Skin of body (tissue), 3 donors: ENCODE measurements at places on chromosomes 2 and 18. TPM values are rescaled to one million over a fixed set of nuclear protein-coding genes. Genes with fewer than 3 reads are reported as not detected.

- DNase-seq, result no peak
Measured at GRCh38 chr2:232621186-232621585, 12.2 kb upstream of the EFHD1 start.

- no peak for DNase-seq
Measured at GRCh38 chr18:37864122-37864521, 298.5 kb upstream of the CELF4 start.

DNA sequence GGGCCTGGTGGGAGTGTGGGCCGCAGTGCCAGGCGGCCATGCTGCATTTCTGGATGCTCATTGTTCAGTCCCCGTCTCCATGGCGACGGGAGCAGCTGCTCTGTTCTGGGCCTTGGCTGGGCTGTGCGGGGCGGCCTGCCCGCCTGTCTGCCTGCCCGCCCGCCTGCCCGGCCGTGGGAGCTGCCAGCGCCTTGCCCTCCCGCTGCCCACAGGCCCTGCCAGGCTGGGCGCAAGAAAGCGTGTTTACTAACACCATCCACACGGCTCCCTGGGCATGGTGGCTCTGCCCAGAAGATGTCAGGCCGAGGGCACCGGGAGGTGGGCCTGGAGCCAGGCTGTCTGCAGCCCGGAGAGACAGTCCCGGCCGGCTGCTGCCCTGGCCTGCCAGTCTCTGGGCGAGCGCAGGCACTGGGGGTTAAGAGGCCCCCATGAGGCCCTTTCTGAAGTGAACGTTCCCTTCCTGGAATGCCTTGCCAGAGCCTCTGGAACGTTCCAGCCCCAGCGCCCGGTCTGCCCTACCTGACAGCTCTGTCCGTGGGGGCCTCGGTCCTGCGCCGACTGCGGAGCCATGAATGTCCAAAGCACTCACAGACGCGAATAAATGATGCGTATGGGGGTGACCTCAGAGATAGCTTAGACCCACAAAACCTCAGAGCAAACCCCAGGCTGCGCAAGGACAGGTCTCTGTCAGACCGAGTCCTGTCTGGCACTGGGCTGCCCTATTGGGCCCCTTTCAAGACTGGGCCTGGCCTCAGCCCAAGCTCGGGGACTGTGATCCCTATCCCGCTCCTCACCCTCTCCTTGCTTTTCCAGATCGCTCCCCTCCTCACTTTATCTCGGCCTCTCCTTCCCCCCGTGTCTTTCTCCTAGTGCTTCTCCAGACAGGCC lies 44.3 kb downstream of the MYCN start:
- no peak for DNase-seq

The GALNT3 gene
- 20.3 TPM for total RNA-seq

The RGPD6 gene
- total RNA-seq, result 71.9 TPM

- DNase-seq, result no peak
Measured at GRCh38 chr2:232903989-232904388, 33.9 kb downstream of the SNORC start.

- no peak for DNase-seq
Measured at GRCh38 chr2:188677142-188677541, 297.0 kb upstream of the COL3A1 start.

GRCh38 chr2:231088754-231089153 lies 32.1 kb downstream of the PSMD1 start:
- DNase-seq, result no peak

GRCh38 chr2:14422426-14422825 lies 210.1 kb upstream of the LRATD1 start:
- no peak for DNase-seq

The ZC3H8 gene
- 14.4 TPM for total RNA-seq

DNA sequence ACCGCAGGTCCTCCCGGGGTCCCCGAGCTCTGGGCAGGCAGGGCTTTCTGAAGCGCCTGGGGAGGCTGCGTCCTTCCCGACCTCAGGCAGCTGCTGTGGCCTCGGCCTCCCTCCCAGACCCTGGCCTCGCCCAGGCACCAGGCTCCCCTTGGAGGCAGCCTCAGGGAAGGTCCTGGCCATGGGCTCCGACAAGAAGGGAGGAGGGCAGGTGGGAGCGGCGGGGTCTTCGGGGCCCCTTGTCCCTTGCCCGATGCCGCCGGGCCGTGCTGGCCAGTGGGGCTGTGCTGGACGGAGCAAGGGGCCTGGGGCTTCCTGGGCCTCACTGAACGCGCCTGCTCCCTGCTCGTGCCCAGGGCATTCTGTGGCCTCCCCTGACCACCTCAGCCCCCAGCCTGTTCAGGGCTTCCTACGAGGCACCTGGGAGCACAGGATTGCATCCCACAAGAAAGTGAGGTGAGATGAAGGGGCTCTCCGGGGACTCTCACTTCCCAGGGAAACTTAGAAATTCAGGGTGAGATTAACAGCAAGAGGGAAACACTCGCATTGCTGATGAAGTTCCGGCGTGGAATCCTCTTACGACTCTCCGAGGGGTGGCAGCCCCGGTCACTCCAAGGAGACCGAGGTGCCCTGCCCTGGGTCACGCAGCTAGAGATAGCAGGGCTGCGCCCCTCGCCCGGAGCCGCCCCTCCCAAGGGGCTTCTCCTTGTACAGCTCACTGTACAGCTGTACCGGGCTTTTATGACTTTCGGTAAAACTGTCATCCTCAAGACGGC lies 778 bp downstream of the MFSD2B start:
- DNase-seq, result no peak

The GPR35 gene
- 0.99 TPM for total RNA-seq

DNA sequence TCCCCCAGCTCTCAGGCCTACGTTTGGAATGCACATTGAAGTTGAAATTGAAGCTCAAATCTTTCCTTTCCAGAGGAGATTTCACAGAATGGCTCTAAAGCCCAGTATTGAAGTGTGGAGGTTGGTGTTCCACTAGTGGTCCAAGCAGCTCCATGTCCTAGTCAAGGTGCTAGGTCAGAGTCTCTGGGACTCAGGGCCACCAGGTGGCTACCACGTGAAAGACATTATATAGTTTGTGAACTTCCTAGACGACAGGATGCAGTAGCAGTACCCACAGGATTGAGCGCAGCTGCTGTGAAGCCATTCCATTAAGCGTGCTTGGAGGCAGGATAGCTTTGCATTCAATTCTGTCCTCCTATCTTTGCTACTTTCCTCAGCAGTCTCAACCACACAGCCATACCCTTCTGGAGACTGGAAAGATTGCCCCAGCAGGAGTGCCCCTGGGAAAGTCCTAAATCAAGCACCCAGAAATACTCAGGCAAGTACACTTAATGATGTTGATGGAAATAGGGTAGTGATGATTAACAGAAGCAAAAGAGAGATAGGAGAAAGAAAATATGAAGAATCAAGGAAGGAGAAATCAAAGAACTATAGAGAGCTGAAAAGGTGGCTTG lies 4.7 kb upstream of the TGFA start:
- DNase-seq, result no peak

GRCh38 chr2:164126960-164127660 lies 391.3 kb upstream of the FIGN start:
- DNase-seq, result peak; percentile 1

DNA sequence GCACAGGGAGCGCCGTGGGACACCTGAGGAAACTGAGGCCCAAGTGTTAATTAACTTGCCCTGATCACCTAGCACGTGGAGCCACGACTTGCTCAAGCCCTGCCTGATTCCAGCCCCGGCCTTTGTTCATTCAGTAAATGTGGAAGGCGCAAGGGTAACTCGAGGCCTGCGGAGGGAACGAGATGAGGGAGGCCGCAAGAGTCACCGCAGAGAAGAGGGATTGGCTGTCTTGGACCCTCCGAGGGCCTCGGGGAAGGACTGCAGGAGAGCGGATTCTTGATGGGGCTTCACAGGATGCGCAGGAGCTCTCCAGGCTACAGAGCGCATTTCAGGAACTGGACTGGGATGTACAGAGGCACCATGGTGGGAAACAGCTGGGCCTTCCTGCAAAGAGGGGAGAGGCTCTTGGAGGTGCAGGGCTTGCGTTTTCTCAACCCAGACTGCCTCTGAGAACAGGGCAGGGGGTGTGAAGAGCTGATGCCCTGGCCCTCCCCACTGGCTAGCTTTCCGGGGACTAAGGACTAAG lies 511 bp upstream of the ANKMY1 start:
- no peak for DNase-seq

GRCh38 chr2:195756218-195756942 lies 99.4 kb downstream of the SLC39A10 start:
- DNase-seq, result no peak

DNA sequence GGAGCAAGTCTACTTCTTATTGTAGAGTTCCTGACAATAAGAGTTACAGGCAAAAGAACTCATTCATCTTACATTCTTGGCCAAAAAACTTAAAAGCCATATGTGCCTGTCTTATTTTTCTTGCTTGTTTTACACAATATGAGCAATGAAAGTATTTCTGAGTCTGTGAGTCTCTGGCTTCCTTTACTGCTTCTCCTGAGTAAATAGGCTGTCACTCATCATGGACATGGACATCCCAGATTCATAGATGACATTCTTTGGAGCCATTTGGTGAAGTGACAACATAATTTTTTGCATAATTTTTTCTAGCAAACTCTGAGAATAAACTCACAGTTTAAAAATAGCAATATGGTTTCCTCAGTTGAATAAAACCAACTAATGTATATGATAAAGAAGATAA lies 179.3 kb downstream of the SNTG2 start:
- DNase-seq, result no peak

- no peak for DNase-seq
Measured at GRCh38 chr2:128364441-128364911, 45.8 kb upstream of the HS6ST1 start.

The OBSL1 gene
- 47.0 TPM for total RNA-seq

GRCh38 chr2:102506743-102507142 lies 33.7 kb downstream of the SLC9A4 start:
- no peak for DNase-seq

The ERMN gene
- total RNA-seq, result 0.10 TPM

The PLB1 gene
- 7.2 TPM for total RNA-seq

DNA sequence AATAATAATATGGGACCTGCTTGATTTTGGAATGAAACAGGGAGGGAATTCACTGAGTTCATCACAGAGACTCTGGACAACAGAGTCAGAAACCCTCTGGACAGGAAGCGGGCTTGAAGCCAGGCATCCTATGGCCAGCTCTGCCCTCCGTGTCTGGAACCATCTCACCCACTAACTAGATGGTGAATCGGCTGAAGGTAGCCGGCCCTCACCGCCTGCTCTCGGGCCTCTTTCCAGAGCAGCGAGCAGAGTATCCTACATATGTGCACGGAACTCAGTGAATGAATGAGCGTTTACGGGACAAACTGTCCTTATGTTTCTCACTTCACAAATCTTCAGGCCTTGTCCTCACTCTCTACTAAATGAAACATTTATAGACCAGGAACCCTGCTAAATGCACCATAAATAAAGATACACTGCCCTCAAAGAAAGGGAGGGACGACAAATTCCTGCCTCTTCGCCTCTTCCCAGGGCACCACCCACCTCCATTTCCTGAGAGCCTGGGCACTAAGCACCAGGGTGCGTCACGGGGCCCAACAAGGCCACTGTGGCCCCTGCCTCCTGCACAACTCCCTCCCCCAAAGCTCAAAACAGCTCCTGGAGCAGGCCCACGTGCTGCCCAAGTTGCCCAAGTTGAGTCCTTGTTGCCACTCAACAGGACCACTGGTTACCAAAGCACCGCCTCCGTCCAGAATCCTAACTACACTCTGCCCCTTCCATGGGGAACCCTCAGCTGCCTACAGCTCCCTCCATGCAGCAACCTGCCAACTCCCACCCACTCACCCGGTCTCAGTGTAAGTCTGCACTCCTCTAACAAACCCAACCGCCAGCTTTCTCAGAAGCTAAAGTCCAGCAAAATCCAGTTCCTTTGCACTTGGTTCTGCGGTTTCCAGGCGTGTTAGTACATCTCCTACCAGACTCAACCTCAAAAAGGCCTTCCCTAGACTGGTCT lies 1.7 kb downstream of the TBC1D8 start:
- DNase-seq, result no peak

The ZNF532 gene
- 82.8 TPM for total RNA-seq

DNA sequence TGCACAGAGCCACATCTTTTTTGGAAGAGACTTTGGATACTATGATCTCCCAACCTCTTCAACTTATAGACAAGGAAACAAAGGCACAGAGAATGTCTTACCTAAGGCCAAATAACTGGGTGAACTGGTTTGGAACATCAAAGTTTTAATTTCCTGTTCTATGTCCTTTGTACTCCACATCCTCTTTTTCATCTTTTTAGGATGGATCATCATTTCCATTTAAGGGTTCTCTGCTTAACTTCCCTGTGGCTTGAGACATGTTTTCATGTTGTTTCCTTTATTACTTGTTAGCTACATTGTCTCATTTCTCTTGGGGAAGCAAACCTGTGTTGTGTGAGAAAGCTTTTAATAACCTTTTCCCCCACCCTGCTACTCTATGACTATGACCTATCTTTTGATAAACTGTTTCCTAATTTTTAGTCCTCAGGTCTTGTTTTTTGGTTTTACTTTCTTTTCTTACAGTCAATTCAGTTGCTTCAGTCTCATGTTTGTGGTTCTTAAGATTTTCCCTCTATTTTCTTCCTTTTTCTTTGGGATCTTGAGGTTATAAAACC lies 22.5 kb upstream of the RMND5A start:
- no peak for DNase-seq

The COL4A4 gene
- 0.30 TPM for total RNA-seq

GRCh38 chr18:60675801-60676200 lies 303.2 kb upstream of the MC4R start:
- DNase-seq, result no peak

The LRRC30 gene
- total RNA-seq, result 0.69 TPM

The MYCN gene
- total RNA-seq, result 15.6 TPM

- DNase-seq, result no peak
Measured at GRCh38 chr2:40606862-40607261, 155.0 kb upstream of the SLC8A1 start.

GRCh38 chr2:136319237-136319636 lies 201.3 kb upstream of the CXCR4 start:
- no peak for DNase-seq

The COLEC11 gene
- total RNA-seq, result not detected

The GATA6 gene
- total RNA-seq, result 2.2 TPM

The SPHKAP gene
- total RNA-seq, result 2.3 TPM
